ENCODE measurements at places on chromosomes 12 and 14.
A peak's percentile ranks its signal among the peaks of the same experiment; 100 is the strongest.

DNA sequence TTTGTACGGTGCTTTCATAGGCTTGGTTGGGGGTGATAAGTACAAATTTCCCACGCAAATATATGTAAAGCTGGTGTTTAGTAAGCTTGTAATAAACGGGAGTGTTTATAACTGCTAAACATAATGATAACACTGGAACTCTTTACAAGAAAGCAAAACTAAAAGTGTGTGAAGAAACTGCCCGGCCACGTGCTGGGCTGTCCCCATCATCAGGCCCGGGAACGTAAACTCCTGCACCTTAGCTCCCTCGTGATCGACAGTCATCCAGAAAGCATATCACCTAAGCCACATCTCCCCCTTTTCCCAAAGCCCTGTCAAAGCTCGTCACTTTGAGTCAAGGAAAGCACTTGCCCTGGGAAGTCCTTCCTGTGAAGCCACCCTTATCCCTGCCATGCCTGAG, 18.0 kb upstream of the PARP11 start:
- DNase-seq: no peak

- DNase-seq: no peak
These were observed 181.9 kb upstream of the BMP4 start for GRCh38 chr14:54138354-54139038.

DNA sequence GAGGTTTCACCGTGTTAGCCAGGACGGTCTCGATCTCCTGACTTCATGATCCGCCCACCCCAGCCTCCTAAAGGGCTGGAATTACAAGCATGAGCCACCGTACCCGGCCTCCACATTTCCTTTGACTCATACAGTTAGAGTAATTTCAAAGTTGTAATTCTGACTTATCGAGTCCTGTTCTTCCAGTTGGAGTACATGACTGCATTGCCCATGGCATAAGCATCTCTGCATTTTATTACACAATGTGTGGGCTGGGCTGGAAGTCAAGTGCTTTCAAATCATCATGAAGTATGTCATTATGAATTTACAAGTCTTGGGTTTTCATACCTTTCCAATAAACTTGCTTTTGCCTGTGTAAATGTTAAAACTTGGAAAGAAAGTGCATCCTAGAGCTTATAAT, 1295.7 kb upstream of the FLRT2 start:
- DNase-seq: no peak

DNA sequence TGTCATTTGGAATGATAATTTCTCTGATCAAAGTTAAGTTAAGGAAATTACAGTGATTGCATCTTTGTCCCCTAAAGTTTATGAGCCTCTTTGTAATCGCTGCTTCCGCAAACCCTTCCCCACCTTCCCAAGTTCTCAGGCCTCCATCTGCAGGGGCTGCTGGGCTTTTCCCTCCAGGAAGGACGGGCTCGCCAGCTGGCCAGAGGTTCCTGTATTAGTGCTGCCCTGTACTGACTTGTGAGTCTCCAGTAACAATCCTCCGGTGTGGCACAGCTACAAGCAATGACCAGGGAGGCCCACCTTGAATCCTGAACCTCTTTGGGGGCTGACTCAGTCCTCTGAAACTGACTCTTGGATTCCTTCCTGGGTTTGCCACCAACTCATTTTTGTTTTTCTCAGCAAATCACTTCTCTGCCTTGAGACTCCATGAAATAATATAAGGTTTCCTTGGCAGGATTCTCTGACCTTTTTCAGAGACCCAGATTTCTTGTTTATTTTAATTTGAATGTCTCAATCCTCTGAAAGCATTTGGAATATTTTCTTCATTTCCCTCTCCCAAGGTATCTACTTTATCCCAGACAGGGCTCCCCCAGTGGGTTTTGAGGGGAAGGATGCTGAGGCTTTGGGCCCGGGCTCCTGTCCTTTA, 398.6 kb downstream of the ZFP36L1 start:
- no peak for DNase-seq

DNA sequence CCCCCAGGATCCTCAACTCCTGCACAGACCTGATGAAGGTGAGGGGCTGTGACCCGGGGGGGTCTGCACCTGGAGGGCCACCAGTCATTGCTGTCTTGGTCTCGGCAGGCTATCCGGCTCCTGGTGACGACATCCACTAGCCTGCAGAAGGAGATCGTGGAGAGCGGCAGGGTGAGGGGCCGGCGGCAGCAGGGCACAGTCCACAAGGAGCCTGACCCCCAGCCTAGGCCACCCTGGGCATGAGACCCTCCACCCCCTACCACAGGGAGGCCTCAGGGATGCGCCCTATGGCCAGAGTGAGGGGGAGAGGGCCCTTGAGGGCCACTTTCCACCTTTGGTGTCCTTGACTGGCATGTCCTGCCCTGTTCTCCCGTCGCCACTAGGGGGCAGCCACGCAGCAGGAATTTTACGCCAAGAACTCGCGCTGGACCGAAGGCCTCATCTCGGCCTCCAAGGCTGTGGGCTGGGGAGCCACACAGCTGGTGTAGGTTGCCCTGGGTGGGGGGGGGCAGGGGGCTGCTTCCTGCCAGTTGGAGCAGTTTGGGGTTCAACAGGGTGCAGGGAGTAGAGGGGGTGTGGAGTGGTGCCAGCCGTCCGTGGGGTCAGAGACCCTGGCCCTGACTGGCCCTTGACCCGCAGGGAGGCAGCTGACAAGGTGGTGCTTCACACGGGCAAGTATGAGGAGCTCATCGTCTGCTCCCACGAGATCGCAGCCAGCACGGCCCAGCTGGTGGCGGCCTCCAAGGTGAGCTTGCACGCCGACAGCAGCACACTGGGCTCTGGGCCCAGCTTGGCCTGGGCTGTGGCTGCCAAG, 25.0 kb downstream of the HIP1R start:
- DNase-seq: peak; percentile 94

DNA sequence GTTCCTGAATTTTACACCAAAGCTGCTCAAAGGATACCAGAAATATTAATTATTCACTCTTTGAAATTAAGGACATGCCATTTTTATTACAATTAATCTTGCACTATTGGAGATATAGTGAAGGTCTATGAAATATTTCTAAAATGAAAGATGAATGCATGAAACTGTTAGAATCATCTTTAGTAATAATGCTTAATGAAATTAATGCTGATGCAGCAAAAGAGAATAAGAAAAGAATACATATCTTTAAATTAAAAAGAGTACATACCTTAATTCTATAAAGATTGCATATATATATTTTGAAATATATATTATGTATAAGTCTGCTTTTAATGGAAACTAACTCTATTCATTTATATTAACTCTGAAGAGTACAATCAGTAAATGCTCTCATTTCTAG, 236.0 kb downstream of the ALX1 start:
- no peak for DNase-seq

DNA sequence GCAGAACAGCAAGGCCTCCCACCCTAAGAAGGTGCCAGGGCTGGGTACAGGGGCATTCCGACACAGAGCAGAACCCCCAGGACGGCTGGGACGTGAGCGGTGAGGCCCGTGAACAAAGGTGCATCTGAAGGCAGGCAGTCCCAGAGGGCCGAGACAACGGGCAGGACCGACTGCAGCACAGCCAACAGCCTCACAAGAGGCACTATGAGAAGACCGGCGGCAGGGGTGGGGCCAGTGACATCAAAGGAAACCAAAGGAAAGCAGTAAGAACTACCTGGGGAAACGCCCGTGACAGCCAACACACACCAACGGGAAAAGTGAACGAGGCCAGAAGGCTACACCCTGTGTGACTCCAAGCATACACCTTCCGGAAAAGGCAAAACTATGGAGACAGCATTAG, 9.1 kb downstream of the BTBD6 start:
- no peak for DNase-seq

DNA sequence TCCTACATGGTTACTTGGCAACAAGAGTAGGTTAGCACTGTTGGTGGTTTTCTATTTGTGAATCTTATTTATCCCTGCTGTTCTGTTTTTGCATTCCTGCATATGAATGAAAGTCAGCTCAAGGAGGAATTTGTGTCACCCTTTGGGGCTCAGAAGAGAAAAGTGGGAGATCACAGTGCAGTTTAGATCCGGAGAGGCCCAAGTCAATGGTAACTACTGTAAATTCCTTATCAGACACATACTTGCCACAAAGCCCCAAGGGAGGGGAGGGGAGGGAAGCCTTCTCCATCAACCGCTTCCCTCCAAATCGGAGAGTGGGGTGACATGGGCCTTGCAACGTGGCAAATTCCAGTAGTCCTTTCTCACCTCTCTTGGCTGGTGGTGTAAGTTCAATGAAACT, 15.0 kb downstream of the GSG1 start:
- DNase-seq: no peak

DNA sequence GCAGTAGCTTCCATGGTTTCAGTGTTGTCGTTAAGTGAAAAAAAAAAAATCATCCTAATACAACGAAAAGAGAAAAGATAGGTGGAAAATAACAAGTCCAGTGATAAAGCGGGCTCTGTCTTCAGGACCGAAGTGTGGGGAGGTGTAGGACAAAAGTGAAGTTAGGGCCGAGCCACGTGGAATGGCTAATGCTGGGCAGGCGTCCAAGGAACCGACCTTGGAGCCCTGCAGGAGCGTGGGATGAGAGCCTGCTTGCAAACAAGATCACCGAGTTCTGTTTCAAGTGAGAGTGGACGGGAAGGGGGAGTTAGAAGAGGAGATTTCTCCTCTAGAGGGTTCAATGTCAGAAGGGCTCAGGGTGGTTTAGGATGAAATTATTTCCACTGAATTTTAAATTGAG, 22.2 kb downstream of the A2ML1 start:
- no peak for DNase-seq

DNA sequence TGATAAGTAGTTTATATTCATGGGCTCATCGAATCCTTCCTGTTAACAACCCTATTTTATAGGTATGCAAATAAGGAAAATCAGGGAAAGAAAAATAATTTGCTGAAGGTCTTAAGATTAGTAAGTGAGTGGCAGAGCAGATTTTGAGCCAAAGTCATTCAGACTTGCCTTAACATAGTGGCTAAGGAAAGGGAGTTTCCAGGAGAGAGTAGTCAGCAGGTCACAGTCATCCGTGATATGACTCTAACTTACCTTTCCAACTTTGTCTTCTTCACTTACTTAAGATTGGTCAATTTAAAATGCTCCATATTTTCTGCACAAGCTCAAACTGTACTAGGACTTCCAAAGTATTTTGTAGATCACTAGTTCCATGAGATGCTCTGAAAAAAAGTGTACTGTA, 46.6 kb downstream of the AKAP6 start:
- no peak for DNase-seq

GRCh38 chr12:114499338-114499737, 93.4 kb upstream of the TBX5 start:
- no peak for DNase-seq

DNA sequence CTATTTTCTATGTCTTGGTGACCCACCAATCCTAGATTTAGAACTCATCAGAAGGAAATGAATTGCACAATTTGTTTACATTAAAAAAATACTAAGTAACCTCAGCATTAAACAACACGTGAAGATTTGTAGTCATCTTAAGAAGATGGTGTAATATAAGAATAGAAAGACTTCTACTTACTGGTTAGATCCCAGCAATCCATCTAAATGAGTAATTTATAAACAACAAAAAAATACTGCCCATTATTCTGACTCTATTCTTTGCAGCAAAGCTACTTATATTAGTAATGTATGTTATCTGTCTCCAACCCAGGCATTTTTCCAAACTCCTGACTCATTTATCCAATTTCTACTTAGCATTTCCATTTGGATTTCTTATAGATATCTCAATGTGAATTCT, 67.8 kb downstream of the CD163L1 start:
- DNase-seq: no peak

- no peak for DNase-seq
These were observed 820.9 kb downstream of the SLC6A15 start for GRCh38 chr12:84091651-84092050.

DNA sequence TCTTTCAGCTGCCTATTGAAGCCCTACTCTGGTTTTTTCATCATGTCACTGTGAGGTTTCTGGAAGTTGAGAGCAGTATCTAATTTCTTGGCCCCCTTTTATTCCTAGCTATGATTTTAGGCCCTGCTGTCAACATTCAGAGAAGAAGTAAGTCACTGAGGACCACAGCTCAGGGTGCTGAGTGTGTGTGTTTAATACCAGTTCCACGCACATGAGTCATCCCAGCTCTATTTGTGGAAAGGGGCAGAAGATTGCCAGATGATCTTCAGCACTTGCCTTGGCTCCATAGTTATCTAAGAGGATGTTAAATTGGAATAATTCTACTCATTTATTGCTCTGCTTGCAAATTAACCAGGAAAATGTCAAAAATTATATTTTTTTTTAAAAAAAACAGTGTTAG, 65.5 kb upstream of the SLC38A4 start:
- no peak for DNase-seq

- no peak for DNase-seq
These were observed 9.8 kb upstream of the RNU6-8 start for GRCh38 chr14:32212833-32213232.

DNA sequence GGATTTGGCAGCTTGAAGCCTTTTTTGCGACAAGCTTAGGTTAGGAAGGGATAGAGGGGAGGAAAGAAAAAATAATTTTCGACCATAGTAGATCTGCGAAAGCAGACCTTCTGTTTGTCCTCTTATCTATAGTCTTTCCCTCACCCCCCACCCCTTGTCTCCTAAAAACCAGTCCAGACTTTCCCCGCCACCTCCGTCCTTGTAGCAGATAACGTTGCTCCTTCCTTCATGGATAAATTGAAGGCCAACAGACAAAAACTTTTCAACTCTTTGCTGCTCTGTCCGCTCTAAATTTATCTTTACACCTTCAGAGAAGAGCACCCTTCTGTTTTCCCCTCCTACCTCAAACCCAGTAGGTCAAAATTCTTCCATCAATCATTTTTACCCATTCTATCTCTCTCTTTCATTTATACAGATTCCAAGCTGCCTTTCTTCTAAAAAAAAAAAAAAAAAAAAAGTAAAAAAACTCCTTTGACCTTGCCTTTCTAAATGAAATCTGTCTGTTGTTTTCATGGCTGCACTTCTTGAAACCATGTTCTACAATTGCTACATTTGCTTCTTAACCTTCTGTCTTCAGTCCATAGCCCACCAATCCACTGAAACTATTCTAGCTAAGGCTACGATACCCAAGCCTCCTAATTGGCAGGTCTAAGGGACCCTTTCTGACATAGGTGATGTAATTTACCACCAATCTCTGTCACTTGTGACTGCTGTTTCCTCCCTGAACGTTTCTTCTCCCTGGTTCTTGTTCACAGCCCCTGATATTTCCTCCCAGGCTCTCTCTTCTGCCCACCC, 11.1 kb upstream of the NEMF start:
- DNase-seq: no peak

DNA sequence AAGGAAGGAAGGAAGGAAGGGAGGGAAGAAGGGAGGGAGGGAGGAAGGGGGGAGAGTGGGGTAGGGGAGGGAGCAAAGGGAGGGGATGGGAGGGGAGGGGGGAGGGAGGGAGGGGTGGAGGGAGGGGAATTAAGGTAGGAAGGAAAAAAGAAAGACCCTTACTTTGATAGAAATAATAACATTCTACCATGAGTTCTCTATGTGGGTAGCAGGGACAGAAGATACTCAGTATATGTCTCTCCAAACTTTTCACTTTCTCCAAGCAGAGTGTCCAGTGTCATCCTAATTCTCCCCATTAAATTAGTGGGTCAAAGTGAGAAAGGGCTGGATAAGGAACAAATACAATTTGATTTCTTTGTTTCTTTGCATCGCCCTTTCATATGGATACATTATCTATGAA, 553.4 kb upstream of the USP15 start:
- no peak for DNase-seq

GRCh38 chr14:67887478-67887877, 67.9 kb downstream of the RAD51B start:
- DNase-seq: no peak

All from suprapubic skin (tissue), 4 donors.